ENCODE measurements at places on chromosomes 7 and 10.

- DNase-seq = no peak
These were observed 13.2 kb downstream of the ARHGAP19 start for GRCh38 chr10:97279121-97279815.

GRCh38 chr7:156423876-156424275 is 216.7 kb upstream of the RNF32 start:
- DNase-seq = no peak

DNA sequence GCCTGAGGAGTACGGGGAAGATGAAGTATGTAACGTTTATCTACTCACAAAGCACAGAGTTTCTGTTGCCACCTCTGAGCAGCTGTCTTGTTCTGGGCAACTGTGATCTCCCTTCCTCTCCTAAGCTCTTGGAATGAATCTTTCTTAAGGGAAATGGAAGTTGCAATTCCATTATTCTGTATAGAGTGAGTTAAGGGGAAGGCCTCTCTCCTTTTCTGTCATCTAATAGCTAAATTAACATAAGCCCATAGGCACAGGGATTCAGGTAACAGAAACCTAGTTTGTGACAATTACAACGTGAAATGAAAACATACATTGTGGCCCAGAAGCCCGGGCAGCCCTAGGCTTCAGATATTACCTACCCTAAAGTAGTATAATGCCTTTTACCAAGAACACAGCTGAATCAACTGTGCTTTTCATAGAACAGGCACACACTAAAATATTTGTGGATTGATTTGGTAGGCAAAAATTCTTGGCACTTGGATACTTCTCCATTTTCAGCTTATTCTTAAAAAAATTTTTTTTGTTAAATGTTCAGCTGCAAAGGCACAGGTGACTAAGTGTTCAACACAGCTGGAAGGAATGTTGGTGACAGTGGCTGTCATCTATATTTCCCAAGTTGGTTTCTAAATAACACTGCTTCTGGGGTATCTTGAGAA is 3.8 kb upstream of the PDCD4 start:
- no peak for DNase-seq

DNA sequence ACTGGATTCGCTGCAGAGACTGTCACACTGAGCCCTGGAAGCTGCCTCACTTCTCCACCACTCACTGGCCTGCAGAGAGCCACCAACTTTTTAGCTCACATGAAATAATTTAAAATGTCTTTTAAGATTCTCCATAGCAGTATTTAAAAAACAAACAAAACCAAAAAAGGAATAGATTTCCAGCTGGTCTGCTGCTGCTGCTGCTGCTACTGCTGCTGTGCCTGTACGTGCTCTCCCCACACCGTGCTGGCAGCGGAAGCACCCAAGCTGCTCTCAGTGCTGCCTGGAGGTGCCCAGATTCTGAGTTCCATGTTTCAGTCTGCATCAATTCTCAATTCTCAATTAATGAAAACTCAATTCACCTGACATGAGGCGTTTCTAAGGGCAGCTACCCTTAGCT is 146.0 kb downstream of the USP6NL start:
- DNase-seq = no peak

DNA sequence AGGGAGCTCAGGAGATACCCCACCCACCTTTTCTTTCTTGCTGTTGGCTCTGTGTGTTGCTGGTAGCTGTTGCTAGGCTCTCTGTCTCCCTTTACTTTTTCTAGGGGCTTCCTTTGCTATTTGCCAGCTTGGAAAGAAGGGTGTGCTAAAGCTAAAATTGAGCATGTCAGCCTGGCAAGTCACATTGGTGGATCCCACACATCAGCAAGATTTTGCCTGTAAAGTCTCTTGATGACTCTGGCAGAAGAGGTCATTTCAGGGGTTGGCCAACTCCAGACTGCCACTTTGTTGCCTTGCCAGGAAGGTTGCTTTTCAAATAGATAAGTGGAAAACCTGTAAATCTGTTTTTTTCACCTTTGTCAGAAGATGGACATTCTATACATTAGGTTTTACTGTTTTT is 9.9 kb downstream of the CCNY start:
- DNase-seq = no peak

GRCh38 chr10:47405857-47406547 is 21.9 kb upstream of the ZNF488 start:
- DNase-seq = no peak

GRCh38 chr10:6040205-6040604 is 22.0 kb downstream of the IL2RA start:
- DNase-seq = no peak

GRCh38 chr7:45366475-45366874 is 207.7 kb upstream of the ADCY1 start:
- DNase-seq = no peak

GRCh38 chr7:74412056-74412455 is 41.6 kb upstream of the GTF2IRD1 start:
- no peak for DNase-seq

DNA sequence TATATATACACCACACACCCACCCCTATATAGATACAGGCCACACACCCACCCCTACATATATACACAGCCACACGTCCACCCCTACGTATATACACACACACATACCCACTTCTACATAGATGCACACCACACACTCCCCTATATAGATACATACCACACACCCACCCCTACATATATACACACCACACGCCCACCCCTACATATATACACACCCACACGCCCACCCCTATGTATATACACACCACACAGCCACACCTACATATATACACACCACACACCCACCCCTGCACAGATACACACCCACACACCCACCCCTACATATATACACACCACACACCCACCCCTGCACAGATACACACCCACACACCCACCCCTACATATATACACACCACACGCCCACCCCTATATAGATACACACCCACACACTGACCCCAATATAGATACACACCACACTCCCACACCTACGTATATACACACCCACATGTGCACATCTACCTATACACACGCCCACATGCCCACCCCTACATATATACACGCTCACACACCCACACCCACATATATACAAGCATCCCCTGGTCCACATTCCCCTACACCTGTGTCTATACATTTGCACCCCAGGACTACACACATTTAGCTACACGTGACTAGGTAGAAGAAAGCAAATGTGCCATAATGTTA is 52.1 kb upstream of the UBE3C start:
- no peak for DNase-seq

- DNase-seq = no peak
These were observed 316 bp downstream of the RBM48 start for GRCh38 chr7:92528958-92529264.

DNA sequence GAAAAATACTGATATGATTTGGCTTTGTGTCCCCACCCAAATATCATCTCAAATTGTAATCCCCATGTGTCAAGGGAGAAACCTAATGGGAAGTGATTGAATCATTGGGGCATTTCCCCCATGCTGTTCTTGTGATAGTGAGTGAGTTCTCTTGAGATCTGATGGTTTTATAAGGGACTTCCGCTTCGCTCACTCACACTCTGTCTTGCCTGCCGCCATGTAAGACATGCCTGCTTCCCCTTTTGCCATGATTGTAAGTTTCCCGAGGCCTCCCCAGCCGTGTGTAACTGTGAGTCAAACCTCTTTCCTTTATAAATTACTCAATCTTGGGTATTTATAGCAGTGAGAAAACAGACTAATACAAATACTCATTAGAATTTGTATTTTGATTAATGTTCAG is 5.1 kb upstream of the MRPS17 start:
- no peak for DNase-seq

DNA sequence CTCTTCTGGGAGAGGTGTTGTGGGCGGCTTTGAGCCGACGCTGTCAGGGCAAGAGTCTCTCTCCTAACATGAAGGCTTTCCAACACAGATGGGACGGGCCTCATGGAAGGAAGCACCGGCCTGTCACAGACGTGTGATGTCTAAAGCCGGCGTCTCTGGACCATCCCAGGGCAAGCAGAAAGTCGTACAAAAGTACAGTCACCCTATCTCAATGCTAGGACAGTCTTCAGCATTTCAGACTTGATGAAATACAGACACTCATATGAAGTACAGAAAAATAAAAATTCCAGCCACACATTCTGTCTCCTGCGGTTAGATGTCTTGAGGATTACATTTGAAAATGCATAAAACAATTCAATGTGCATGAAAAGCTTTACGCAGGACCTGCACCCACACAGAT is 30.6 kb downstream of the CYP2W1 start:
- no peak for DNase-seq

DNA sequence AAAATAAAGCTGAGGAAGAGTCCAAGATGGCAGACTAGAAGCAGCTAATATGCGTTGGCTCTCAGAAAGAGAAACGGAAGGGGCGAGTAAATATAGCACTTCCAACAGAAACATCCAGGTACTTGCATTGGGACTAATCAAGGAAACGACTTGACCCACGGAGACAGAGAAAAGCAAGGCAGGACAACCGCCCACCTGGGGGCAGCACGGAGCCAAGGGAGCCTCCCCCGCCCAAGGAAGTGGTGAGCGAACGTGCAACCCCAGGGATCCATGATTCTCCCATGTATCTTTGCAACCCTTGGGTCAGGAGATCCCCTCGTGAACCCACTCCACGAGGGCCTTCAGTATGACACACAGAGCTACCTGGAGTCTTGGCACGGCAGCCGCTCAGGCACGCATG is 45.4 kb upstream of the GRM3 start:
- no peak for DNase-seq

DNA sequence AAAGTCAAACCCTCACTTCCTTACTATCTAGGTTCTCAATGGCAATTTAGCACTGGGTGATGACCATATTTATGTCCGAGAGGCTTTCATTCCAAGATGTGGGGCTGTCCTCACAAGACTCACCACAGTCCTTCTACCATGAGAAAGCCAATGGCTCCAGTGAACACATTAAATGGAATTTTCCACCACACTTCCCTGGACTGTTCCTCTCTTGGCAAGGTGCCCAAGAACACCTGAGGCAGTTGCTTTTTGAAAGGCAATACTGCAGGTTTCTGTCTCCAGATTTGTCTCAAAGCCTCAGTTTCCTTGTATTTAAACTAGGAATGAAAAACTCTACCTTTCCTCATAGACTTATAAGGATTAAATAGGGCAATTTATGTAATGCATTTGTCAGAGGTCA is 24.2 kb downstream of the AFAP1L2 start:
- DNase-seq = no peak

GRCh38 chr7:148241700-148242293 is 348.8 kb upstream of the C7orf33 start:
- DNase-seq = no peak

Measured in bone marrow (tissue), 2 donors.